ENCODE measurements at places on chromosomes 3 and 15.

GRCh38 chr3:112974894-112975293 is at the start of gene CD200R1:
Gene CD200R1 (minus strand): TSS chr3:112975103. CDS start chr3:112974857, 246 bp downstream.
- DNase-seq = no peak

- DNase-seq = no peak
Measured at GRCh38 chr3:102189541-102189940, 245.3 kb upstream of the ZPLD1 start.

GRCh38 chr3:138434276-138434874 is at the start of gene ESYT3:
Gene ESYT3 (plus strand): TSS chr3:138434616. CDS start chr3:138434799, 183 bp downstream.
- no peak for DNase-seq

DNA sequence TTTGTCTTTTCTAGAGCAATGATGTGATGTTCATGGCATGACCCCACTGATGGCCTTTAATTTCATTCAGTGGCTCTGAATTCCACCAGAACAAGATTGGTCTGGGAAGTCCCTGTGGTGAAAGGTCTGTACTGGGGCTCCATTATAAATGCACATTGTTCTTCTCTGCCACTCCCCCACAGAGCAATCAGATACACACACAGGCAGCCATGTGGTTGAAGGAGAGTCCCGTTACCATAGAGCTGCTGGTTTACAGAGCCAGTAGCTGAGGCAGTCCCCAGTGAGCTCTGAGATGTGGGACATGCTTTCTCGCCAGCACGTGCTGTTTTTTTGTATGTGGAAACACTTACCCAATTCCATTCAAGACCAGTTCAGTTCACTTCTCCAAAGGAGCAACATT is 172.7 kb upstream of the TRIM42 start:
- peak; percentile 23 for DNase-seq

GRCh38 chr3:104437891-104438290 is 928.8 kb upstream of the ALCAM start:
- DNase-seq = peak; percentile 48

DNA sequence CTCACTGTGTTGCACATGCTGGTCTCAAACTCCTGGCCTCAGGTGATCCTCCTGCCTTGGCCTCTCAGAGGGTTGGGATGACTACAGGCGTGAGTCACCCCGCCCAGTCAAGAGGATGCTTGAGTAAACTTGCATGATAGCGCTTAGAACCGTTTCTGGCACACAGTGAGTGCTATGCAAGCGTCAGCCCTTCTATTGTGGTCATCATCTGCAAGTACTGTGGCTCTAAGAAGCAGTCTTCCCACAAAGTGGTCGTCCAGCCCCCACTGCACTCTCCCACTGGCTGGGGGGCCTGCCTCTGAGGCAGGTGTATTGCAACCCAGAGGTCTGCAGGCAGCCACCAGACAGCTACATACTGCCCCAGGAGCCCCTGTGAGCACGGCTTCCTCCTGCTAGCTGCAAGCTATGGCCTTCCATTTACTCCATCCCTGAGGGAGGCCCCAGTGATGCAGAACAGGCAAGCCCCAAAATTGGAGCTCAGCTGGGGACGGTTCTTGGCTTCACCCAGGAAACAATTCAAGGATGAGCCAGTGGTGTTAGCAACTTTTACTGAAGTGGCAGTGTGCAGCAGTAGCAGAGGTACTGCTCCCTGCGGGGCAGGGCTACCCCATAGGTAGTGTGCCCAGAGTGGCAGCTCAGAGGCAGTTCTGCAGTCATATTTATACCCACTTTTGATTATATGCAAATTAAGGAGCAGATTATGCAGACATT is 95.4 kb downstream of the LSM3 start:
- no peak for DNase-seq

GRCh38 chr3:119745942-119746341 is 36.0 kb upstream of the NR1I2 start:
- no peak for DNase-seq

DNA sequence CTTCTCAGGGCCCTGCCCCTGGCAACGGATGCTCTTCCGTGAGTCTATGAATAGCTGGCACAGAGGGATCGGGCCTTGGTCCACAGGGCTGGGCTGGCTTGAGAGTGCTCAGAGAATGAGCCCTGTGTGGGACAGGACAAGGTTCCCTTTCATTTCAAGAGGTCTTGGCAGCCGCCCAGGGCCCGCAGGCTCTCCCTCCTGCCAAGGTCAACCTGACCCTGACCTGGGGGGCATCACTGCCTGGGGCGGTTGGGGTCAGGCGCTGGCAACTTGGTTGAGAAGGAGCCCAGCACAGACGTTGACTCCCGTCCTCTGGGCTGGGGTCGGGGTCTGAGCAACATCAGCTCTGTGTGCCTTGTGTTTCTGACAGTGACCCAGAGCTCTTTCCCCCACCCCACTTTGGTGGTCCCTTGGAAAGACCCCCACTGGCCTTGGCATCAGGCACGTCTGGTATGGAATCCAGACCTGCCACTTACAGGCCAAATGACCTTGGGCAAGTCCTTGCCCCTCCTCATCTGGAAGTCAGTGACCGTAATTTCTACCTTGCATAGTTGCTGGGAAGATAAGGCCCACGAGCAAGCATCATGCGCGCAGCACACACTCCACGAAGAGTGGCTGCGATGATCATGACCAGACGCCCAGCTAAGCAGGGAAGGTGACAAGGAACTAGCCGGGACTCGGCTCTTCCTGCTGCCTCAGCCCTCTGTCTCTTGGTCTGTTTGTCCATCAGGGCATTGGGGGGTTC is 36.4 kb downstream of the EPHB3 start:
- no peak for DNase-seq

DNA sequence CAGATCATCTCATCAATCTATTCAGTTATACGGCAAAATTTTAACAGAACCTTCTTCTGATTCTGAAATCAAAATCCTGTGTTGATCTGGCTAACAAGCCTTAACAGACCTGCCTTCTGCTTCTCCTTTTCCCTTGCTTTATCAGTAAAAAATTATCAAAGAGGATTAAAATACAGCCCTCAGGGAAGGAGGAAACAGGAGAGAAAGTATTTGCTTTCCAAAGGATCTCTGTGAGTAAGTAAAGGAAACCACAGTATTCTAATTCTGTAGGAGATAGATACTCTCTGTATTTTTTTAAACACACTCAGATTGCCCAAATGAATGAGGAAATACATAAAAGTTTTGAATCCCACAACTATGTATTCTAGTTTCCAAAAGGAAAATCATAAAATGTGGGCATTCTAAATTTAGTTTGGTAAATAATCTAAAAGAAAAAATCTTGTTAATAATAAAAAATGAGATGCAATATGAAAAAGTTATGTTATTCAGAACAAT is 221.8 kb downstream of the ZIC1 start:
- no peak for DNase-seq

GRCh38 chr3:131543714-131544113 is 40.9 kb upstream of the MRPL3 start:
- peak; percentile 28 for DNase-seq

- DNase-seq = no peak
Measured at GRCh38 chr3:124257336-124257864, 265.5 kb upstream of the ROPN1 start.

- peak; percentile 48 for DNase-seq
Measured at GRCh38 chr15:37981775-37982174, 47.3 kb downstream of the TMCO5A start.

DNA sequence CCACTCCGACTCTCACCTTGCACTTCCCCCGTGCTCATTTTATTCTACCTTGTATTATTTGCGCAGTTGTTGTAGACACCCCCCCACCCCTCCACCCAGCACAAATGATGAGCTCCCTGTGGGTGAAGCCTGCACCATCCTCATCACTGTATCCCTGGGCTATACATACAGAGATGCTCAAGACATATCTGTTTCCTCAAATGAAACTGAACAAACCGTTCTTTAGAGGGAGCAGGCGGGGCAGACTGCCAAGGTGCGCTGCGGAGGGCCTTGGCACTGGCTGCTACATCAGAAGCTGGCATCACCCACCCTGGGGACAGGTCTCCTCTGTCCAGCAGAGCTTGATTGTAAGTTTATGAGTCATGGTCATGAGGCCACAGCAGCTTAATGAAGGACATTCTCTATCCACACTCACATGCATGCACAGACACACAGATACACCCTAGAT is 29.0 kb downstream of the ADCY5 start:
- no peak for DNase-seq

GRCh38 chr3:73210759-73211158 is 149.3 kb downstream of the EBLN2 start:
- DNase-seq = no peak

- no peak for DNase-seq
Measured at GRCh38 chr3:8494327-8494726, 7.3 kb upstream of the LMCD1 start.

GRCh38 chr15:48273049-48273448 is 58.2 kb upstream of the DUT start:
- DNase-seq = no peak

DNA sequence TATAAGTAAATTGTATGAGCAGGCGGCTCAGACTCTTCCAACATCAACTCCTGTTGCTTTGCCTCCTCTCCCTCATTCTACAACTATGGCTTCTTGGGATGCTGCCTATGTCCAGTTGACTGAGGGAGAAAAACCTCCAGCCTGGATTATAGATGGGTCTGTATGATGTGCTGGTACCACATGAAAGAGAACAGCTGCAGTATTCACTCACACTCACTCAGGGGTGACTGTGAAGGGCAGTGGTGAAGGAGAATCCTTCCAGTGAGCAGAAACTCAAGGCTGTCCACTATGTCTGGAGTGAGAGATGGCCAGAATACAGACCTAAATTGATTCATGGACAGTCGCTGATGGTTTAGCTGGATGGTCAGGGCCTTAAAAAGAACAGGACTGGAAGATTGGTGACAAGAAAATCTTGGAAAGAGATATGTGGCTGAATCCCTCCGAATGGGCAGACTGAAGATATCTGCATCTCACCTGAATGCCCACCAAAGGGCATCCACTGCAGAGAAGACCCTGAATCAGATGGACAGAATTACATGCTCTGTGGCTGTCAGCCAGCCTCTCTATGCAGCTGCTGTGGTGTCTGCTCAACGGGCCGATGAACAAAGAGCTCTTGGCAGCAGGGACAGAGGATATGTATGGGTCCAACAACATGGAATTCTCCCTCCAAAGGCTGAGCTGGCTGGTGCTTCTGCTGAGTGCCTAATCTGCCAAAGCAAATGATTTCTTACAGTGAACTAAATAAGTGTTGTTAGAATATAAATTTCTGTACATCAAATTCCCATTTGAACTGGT is 1.9 kb upstream of the BCL2L10 start:
- no peak for DNase-seq

GRCh38 chr15:56929399-56929798 is 11.0 kb downstream of the TCF12 start:
- DNase-seq = peak; percentile 23

- no peak for DNase-seq
Measured at GRCh38 chr3:481680-482079, 285.1 kb downstream of the CHL1 start.

- no peak for DNase-seq
Measured at GRCh38 chr3:142943349-142943748, 20.1 kb downstream of the PAQR9 start.

DNA sequence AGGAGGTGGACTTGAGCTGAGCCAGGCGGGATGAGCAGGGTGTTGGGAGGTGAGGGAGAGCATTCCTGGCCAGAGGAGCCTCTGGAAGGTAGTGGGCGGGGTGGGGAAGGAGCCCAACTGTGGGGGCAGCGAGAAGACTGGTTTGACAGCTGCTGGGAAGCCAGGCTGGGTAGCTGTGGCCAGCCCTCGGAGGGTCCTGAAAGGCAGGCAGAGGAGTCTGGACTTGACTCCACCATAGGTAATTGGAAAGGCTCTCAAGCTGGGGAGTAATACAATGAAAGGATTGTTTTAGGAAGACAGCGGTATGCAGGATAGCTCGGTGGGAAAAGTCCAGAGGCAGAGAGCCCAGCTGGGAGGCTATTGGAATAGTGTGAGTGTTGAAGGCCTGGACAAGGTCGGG is 17.2 kb downstream of the EPHB3 start:
- no peak for DNase-seq

DNA sequence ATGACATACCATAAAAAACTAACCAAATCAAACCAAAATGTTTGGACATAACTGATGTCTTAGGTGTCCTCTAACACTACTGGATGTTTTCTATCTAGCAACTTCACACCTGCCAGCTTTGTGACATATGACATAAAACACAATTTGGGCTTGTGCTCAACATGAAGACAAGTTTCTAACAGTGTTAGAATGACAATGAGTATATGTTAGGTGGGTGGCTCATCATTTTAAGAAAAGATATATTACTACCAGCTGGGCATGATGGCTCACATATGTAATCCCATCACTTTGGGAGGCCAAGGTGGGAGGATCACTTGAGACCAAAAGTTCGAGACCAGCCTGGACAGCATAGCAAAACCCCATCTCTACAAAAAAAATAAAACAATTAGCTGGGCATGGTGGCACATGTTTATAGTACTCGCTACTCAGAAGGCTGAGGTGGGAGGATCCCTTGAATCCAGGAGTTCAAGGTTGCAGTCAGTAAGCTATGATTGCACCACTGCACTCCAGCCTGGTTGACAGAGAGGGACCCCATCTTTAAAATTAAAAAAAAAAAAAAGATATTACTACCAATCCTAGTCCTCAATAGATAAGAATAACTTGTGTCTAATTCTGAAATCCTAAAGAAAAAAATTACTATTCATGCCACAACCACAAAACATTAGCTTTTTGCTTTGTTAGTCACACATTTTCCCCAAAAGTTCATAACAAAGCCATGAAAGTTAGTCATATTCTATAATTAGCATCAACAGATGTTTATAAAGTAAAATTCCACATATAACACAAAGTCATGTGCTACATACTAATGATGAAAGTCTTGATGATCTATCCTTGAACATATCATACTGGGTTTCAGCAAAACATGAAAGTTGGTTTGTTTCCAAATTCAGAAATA is 59.9 kb downstream of the LRRFIP2 start:
- DNase-seq = no peak

Data from brain microvascular endothelial cell (primary cell).